Suprapubic skin (tissue), 4 donors: ENCODE measurements at places on chromosomes 12 and 14. TPM values are rescaled to one million over a fixed set of nuclear protein-coding genes. Genes with fewer than 3 reads are reported as not detected.

- DNase-seq, result no peak
Measured at GRCh38 chr12:117968151-117968789, 520 bp downstream of the KSR2 start.

DNA sequence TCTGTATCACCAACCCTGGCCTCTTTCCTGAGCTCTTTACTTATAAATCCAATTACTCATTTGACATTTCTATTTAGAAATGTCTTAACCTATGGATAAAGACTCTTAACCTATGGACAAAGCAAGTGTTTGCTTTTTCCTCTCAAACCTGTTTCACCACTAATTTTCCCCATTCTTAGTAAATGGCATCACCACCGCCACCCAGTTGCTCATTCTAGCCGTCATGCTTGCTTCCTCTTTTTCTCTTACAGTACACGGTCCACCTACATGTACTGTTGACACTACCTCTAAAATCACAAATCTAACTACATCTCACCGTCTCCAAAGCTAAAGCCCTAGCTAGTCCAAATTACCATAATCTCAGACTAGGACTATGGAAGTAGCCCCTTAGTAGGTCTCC is 60.0 kb downstream of the CAPS2 start:
- DNase-seq, result no peak

GRCh38 chr12:26513363-26514043 is 318.1 kb downstream of the SSPN start:
- no peak for DNase-seq

DNA sequence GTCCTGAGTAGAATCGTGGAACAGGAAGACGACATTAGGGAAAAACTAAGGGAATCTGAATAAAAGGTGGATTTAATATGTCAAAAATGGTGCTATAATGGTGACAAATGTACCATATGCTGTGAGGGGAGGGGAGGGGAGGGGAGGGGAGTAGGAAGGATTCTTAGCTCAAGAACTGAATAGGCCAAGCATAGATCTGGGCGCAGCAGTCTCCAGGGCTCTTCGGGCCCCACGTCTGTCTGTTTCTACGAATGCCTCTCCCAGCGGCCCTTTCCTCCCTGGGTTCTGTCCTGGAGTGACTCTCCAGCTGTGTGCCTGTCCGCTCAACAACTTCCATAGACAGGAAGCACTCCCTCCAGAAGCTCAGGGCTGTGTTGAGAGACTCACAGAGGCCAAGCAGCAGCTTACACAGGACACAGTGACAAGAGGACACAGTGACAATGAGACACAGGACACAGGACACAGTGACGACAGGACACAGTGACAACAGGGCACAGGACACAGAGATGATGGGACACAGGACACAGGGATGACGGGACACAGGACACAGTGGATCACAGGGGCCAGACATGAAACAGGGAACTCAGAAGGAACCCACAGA is 42.4 kb upstream of the PPP2R5C start:
- peak; percentile 40 for DNase-seq

DNA sequence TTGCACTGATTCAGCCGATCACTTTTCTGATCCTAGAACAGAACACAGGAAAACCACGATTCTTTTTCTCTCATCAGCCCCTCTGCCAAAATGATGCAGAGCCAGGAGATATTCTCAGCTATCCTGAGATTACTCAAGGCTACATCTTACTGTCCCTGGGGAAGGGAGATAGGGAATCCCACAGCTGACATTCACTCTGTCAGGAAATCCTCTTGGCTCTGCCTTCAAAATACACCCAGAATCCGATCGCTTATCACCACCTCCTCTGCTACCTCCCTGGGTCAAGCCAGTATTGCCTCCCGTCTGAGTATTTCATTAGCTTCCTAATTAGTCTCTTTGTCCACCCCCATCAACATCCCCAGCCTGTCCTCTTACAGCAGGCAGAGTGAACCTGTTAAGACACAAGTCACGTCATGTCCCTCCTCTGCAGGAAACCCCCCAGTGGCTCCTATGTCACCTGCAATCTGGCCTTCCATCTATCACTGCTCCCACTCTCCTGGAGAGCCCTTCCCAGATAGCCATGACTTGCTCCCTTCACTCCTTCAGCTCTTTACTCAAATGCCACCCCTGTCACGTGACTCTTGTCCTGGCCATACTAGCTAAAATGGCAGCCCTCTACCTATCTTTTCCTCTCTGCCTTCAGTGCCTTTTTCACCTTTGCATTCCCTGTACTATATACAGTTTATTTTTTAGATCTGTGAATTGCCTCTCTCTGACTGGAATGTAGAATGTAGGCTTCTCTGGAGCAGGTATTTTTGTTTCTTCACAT is 70.3 kb downstream of the GALNT4 start:
- no peak for DNase-seq

- DNase-seq, result no peak
Measured at GRCh38 chr14:71586131-71586897, 345.9 kb upstream of the RGS6 start.

DNA sequence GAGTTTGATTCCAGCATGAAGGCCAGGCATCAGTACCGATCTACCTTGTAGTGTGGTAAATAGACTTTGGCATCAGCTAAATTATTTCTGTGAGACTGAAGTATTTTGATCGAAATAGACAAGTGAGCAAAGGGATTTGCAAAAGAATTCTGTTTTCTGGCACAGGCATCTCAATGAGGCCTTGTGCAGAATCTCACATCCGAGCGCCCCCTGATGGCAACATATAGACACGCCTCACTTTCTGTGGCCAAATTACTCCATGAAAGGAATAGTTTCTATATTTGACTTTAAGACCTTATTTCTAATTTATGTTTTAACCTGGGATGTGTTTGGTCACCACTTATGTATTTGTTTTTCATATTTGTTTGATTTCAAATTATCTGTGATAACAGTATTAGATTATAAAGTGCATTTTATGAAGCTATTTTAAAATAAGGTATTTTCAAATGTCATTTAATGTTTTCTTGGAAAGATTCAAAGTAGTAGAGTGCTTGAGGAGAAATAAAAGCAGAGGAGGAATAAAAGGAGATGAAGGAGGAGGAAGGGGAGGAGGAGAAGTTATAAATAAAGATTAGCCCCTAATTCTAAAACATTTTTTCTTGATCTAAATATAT is 731.9 kb downstream of the NRXN3 start:
- DNase-seq, result no peak

DNA sequence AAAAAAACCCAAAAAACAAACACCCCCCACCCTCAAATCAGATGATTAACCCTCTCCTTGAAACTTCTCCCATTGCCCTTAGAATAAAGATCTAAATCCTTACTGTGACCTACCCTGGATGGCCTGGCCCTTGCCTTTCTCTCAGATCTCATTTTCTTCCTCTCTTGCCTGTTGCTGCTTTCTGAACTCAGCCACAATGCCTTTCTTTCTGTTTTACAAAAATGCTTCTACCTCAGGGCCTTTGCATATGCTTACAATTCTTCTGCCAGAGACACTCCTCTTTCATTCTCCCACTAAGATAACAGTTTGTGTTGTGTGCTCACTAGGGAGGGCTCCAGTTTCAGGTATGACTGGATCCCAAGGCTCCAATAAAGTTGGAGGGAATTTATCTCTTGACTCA is 108.3 kb downstream of the PTPN11 start:
- no peak for DNase-seq

DNA sequence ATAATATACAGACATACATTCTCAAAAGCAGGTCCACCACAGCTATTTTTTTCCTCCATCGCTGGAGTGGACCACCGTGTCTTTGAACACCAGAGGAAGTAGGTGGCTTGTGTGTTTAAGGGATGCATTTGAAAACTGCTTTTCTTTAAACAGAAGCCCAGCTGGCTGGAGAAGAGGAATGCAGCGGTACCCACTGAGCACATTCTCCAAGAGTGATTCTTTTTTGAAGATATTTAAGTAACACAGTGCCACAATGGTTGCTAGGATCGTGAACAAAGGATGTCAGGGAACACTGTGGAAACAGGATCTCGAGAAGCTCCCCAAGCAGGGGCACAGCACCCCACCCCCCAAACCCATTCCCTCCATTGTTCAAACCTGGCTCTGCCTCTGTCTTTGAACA is 286.6 kb upstream of the PWP1 start:
- DNase-seq, result no peak

- no peak for DNase-seq
Measured at GRCh38 chr12:18990856-18991255, 138.7 kb upstream of the PLEKHA5 start.

GRCh38 chr12:37720846-37721245 is 595.7 kb upstream of the ALG10B start:
- DNase-seq, result no peak

GRCh38 chr12:65840793-65841670 is 16.7 kb downstream of the HMGA2 start:
- no peak for DNase-seq

- DNase-seq, result no peak
Measured at GRCh38 chr14:95157048-95157326, 342 bp downstream of the DICER1 start.

- DNase-seq, result no peak
Measured at GRCh38 chr12:66636771-66637170, 42.1 kb downstream of the GRIP1 start.

- no peak for DNase-seq
Measured at GRCh38 chr14:51327376-51327775, 87.3 kb downstream of the TMX1 start.

DNA sequence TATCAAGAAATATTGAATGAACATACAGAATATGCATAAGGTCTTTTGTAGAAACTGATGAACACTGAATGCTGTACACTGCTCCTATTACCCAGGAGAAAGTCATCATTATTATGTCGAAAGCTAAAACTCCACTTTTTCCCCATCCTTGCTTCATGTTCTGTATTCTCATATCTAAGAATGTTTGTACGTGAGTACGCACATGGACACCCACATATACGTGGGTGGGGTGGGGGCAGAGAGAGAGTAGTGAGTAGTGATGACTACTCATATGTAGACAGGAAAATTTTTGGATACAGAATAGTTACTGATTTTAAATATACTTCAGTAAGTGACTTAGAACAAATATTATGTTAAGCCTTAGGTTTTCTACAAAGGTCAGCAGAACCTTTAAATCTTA is 75.1 kb downstream of the FERMT2 start:
- DNase-seq, result no peak

GRCh38 chr14:21350539-21350938 is 33.3 kb downstream of the SUPT16H start:
- no peak for DNase-seq

- DNase-seq, result no peak
Measured at GRCh38 chr12:13375583-13376345, 179.2 kb downstream of the EMP1 start.

DNA sequence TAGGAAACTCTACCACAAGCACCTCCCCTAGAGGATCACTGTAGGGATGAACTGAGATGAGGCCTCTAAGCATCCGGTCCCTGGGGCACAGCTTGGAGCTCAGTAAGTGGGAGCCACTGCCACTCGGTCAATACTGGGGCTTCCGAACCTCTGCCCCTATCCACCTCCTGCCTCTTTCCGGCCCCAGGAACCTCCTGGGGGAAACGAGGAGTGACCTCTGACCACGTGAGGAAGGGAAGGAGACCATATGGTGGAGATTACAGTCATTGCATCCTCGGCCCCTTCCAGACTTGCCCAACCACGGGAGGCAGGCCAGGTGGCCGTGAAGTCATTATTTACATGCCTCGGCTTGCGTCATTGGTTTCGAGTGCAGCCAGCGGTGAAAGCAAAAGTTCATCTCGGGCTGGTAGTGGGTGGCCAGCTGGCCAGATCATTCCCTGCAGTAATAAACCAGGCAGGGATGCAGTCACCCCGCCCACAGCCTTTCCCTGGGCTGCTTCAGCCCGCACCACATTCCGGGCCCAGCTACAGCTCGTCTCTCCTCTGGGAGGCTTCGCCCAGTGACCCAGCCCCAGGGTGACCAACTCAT is 65.4 kb downstream of the C14orf132 start:
- peak; percentile 93 for DNase-seq

GRCh38 chr12:9405886-9406563 is 197.8 kb upstream of the PZP start:
- no peak for DNase-seq

DNA sequence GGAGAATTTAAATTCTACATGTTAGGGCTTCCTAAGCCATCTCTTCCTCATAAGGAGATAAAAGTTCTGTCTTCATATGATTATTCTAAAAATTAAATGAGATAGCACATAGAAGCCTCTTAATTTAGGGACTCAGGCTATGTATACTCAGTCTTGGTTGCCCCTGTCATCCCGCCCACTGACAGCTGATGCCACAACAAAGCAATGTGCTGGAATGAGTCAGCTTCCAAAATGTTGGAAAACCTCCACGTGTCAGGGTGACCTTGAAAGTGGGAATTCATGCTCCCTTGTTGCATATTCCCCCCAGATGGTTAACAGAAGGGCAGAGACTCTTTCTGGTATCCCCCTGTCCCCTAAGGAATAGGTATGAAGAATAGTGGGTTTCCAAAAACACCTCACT is 238.0 kb upstream of the DDHD1 start:
- no peak for DNase-seq

GRCh38 chr12:9721394-9722092 is 11.4 kb downstream of the CLECL1 start:
- DNase-seq, result no peak

- no peak for DNase-seq
Measured at GRCh38 chr12:57261428-57261865, 10.5 kb upstream of the STAC3 start.

DNA sequence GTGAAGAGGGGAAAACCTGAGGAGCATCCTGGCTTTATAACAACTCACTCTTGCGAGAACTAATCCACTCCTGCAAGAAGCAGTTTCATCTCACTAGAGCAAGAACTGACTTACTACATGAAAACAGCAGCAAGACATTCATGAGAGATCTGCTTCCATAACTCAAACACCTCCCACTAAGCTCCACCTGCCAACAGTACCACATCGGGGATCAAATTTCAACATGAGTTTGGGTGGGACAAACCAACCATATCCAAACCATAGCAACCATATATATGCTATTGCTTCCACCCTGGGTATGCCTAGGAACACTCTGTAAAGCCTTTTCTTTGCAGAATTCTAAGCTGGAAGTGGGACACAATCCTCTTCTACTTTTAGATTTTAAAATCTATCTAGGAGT is 13.9 kb upstream of the AVPR1A start:
- DNase-seq, result no peak

GRCh38 chr12:82874945-82875344 is 188.2 kb downstream of the TMTC2 start:
- DNase-seq, result no peak

- no peak for DNase-seq
Measured at GRCh38 chr12:83018088-83018487, 331.4 kb downstream of the TMTC2 start.

RIPK3 gene
- 13.4 TPM for total RNA-seq

RNF34 gene
- total RNA-seq, result 37.2 TPM

ARHGAP9 gene
- total RNA-seq, result 5.4 TPM

DAO gene
- total RNA-seq, result not detected

CATSPERB gene
- total RNA-seq, result 0.23 TPM

TTC6 gene
- total RNA-seq, result 1.4 TPM

RPGRIP1 gene
- not detected for total RNA-seq

TEX52 gene
- not detected for total RNA-seq

ASPG gene
- 27.0 TPM for total RNA-seq

GLT8D2 gene
- 1.1 TPM for total RNA-seq

SERPINA1 gene
- 7.2 TPM for total RNA-seq

SMIM41 gene
- total RNA-seq, result not detected

IRF2BPL gene
- 72.7 TPM for total RNA-seq

DPY19L2 gene
- 2.1 TPM for total RNA-seq
